ENCODE measurements at places on chromosomes 7 and 10. TPM values are rescaled to one million over a fixed set of nuclear protein-coding genes. Genes with fewer than 3 reads are reported as not detected.

The ZNF727 gene
- 19.0 TPM for total RNA-seq

The TASOR2 gene
- total RNA-seq: 98.6 TPM

The ITIH5 gene
- 54.1 TPM for total RNA-seq

The MBLAC1 gene
- total RNA-seq: 2.7 TPM

- H3K4me3 ChIP-seq: no peak overlapping the region
- no peak for DNase-seq
- H3K27ac ChIP-seq: no peak overlapping the region
- H3K36me3 ChIP-seq: no peaks in the 10 kb centered on the region
These were observed 101.4 kb downstream of the ANK3 start for GRCh38 chr10:60288256-60288655.

- peak overlapping the region; percentile 93 for H3K27ac ChIP-seq
- no peaks in the 10 kb centered on the region for H3K36me3 ChIP-seq
- H3K4me3 ChIP-seq: no peak overlapping the region
- H3K4me1 ChIP-seq: peaks cover 8% of the 10 kb centered on the region
- no peaks in the 10 kb centered on the region for H3K27me3 ChIP-seq
- DNase-seq: no peak
These were observed 26.5 kb upstream of the ZNF107 start for GRCh38 chr7:64639267-64640001.

- H3K27ac ChIP-seq: peak overlapping the region; percentile 65
- DNase-seq: no peak
- H3K4me3 ChIP-seq: no peak overlapping the region
- H3K36me3 ChIP-seq: no peaks in the 10 kb centered on the region
- H3K27me3 ChIP-seq: no peaks in the 10 kb centered on the region
These were observed 240.9 kb upstream of the KAT6B start for GRCh38 chr10:74585231-74586087.

DNA sequence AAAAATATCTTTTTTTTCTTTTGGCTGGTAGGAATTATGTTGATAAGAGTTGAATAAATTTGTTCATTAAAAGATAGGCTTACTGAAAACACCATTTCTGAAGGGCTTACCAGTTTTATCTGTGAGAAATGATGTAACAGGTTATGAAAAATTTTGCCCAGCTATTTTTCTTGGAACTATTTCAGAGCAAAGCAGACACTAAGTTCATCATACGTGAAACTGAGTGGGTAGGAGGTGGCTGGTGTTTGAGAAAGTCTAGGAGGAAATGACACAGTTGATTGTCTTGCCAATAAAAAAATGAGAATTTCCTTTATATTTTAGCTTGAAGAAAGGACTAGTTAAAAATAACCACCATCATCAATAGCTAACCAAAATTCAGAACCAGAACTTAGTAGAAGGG is 6.2 kb upstream of the MRC1 start:
- H3K4me1 ChIP-seq: no peaks in the 10 kb centered on the region
- H3K27ac ChIP-seq: no peak overlapping the region
- no peak overlapping the region for H3K4me3 ChIP-seq

DNA sequence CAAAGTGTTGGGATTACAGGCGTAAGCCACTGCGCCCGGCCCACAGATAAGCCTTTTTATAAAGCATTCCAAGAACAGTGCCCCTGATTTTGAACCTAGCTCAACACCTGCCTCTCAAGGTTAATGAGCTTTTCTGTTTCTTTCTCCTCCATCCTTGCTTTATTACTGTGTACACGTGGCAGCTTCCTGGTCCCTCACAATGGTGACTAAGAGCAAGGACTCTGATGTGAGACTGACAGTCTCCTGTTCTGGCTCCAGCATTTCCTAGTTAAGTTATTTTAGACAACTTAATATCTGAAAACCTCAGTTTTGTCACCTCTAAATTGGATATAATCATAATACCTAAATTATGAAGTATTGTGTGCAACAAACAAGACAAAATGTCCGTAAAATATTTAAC is 9.9 kb downstream of the HABP2 start:
- no peaks in the 10 kb centered on the region for H3K4me1 ChIP-seq
- no peak overlapping the region for H3K27ac ChIP-seq
- DNase-seq: no peak
- H3K4me3 ChIP-seq: no peak overlapping the region
